ENCODE measurements at places on chromosomes 4 and X. TPM values are rescaled to one million over a fixed set of nuclear protein-coding genes. Genes with fewer than 3 reads are reported as not detected.

The NOX1 gene
- not detected for total RNA-seq

The CHRNA9 gene
- total RNA-seq = not detected

- H3K36me3 ChIP-seq = no peaks in the 10 kb centered on the region
- H3K27me3 ChIP-seq = no peaks in the 10 kb centered on the region
- DNase-seq = no peak
Observed at GRCh38 chrX:123256378-123256777, 72.3 kb downstream of the GRIA3 start.

The FAAH2 gene
- total RNA-seq = 1.9 TPM

DNA sequence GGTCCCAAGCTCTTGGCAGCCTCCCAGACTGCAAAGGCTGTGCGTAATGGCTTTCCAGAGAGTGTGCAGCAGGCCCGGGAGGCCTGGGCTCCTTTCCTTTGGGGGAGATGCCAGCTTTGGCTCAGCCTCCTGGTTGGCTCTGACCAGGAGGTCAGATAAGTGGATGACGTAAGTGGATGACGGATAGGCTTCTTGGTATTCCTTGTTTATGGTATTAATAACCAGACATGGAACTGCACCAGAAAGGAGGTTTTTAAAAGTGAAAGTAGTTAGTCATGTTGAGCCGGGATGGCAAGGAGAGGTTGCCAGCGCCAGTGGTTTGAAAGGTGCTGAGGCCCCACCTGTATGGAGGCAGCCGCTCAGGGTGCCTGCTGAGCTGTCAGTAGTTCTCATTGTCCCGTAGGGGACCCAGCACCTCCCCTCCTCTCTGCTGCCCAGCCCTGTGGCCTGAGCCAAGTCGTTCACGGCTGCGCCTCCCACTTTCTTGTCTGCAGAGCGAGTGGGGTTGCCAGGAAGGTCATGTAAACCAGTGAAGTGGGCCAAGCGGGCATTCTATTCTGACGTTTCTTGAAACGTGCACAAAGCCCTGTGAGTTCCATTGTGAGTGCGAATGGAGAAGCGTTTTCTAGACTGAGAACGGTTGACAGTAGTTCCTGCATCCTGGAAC is 28.7 kb upstream of the STOX2 start:
- no peak for DNase-seq
- no peak overlapping the region for H3K27ac ChIP-seq
- H3K4me3 ChIP-seq = no peak overlapping the region
- no peaks in the 10 kb centered on the region for H3K4me1 ChIP-seq
- no peaks in the 10 kb centered on the region for H3K27me3 ChIP-seq

DNA sequence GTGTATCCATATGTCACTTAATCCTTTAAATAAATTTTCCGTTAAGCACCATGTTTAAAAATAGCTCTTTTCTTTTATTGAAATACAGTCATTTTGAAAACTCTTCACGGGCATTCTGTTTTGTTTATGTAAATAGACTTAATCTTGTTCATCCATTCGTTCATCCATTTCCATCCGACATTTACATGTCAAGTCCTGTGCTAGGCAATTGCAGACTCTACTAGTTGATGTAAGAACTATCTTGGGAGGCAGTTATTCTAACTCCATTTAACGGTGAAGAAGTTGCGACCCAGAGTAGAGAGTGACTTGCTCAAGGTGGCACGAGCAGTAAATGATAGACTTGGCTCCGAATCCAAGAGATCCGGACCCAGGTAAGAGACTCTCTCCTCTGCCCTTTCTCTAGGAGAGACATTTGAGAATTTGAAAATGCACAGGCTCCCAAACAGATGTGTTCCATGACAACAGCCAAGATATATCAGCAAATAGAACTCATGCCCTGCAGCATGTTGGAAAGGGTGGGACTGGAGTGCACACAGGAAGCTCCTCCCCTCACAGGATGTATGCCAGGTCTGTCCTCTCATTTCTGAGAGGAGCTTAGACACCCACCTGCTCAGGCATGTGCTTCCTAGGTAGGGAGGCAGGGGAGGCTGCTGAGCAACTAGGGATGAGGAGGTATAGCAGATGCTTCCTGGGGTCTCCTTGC is 64.5 kb downstream of the DRD5 start:
- no peak overlapping the region for H3K27ac ChIP-seq
- H3K27me3 ChIP-seq = no peaks in the 10 kb centered on the region
- no peak for DNase-seq
- H3K4me1 ChIP-seq = no peaks in the 10 kb centered on the region
- no peak overlapping the region for H3K4me3 ChIP-seq

GRCh38 chrX:11597479-11597878 is 68.2 kb downstream of the ARHGAP6 start:
- H3K36me3 ChIP-seq = no peaks in the 10 kb centered on the region
- no peaks in the 10 kb centered on the region for H3K4me1 ChIP-seq
- no peak overlapping the region for H3K4me3 ChIP-seq

GRCh38 chr4:75141162-75141561 is 208.2 kb downstream of the PARM1 start:
- no peaks in the 10 kb centered on the region for H3K36me3 ChIP-seq
- H3K27ac ChIP-seq = no peak overlapping the region
- no peaks in the 10 kb centered on the region for H3K27me3 ChIP-seq
- no peak for DNase-seq
- no peaks in the 10 kb centered on the region for H3K4me1 ChIP-seq

GRCh38 chrX:67673741-67674274 is 130.0 kb downstream of the AR start:
- no peak for DNase-seq
- H3K27ac ChIP-seq = no peak overlapping the region
- no peaks in the 10 kb centered on the region for H3K36me3 ChIP-seq

GRCh38 chr4:165222651-165222994 is 15.3 kb downstream of the KLHL2 start:
- H3K4me1 ChIP-seq = peaks cover 35% of the 10 kb centered on the region
- peaks cover 42% of the 10 kb centered on the region for H3K36me3 ChIP-seq
- peak overlapping the region; percentile 41 for H3K4me3 ChIP-seq
- DNase-seq = no peak
- H3K27ac ChIP-seq = peak overlapping the region; percentile 85

DNA sequence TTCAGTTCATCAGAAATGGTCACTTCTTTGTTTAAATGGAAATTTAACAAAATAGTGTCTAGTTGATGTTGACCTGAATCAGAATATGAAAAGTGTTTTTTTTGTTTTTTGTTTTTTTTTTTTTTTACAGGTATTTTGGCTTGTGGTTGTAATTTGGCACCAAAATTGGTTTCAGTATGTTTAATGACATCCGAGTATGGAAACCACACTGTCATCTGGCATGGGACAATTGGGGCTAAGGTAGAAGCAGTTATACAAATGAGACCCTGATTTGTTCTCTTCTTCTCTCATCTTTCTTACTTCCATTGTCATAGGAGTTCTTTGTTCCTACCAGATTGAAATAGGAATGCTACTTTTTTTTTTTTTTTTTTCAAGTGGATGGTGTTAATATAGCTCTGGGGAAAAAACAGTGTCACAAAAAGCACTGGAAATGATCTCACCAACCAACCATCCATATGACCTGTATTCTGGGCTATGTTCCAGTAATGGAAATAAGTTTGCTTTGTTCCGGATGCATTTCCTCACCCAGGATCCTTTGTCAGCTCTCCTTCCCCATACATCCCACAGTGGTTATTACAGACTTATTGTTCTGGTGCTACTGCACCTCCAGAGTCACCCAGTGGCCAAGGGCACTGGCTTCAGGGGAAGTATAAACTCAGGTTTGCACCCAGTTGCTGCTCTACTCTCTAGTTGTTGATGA is 95.8 kb downstream of the ATXN3L start:
- H3K36me3 ChIP-seq = no peaks in the 10 kb centered on the region
- no peak overlapping the region for H3K27ac ChIP-seq
- H3K27me3 ChIP-seq = no peaks in the 10 kb centered on the region
- H3K4me1 ChIP-seq = no peaks in the 10 kb centered on the region
- no peak for DNase-seq
- no peak overlapping the region for H3K4me3 ChIP-seq

GRCh38 chr4:172857026-172857425 is 311.6 kb upstream of the GALNT7 start:
- no peak for DNase-seq
- H3K4me3 ChIP-seq = no peak overlapping the region
- no peaks in the 10 kb centered on the region for H3K27me3 ChIP-seq
- H3K27ac ChIP-seq = no peak overlapping the region
- no peaks in the 10 kb centered on the region for H3K36me3 ChIP-seq
